Osteocyte (in vitro differentiated cells): ENCODE measurements at places on chromosomes 3 and 15. TPM values are rescaled to one million over a fixed set of nuclear protein-coding genes. Genes with fewer than 3 reads are reported as not detected.

DNA sequence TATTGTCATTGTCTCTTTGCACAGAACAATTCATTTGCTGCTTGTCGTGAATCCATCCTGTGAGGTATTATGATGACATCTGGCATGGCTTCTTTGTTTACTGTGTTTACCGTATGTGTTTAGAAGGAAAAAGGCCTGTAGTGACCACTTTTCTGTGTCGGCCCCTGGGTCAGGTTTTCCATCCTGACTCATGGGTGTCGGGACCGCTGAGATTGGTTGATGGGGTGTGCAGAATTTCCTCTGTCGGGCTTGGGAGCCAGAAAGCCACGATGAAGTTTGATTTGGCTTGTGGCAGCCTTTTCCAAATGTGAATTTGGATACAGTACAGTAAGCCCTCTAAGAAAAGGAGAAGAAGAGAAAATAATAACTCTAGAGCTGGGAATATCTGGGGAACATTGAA is 113.5 kb downstream of the FNDC3B start:
- no peaks in the 10 kb centered on the region for H3K27me3 ChIP-seq
- H3K4me3 ChIP-seq, result peak overlapping the region; percentile 59
- peaks cover 79% of the 10 kb centered on the region for H3K4me1 ChIP-seq
- DNase-seq, result no peak
- peaks cover 15% of the 10 kb centered on the region for H3K36me3 ChIP-seq

DNA sequence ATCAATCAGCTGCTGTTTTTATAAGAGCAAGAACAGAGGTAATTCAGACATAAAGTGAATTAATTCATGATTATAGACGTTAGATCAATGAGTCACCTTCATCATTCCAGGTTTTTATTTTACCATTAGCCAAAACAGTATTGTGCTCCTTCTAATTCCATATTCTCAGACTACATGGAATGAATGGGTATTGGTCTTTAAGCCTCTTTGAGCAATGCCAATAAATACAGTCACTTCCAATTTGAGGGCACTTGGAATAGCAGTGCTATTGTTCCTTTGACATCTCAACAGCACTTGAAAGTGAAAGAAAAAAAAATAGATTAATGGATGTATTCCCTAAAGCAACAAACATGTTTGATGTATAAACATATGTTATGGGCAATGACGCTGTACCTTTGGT is 830.9 kb upstream of the CFAP20DC start:
- H3K4me3 ChIP-seq, result no peak overlapping the region
- H3K27ac ChIP-seq, result no peak overlapping the region
- H3K36me3 ChIP-seq, result no peaks in the 10 kb centered on the region
- H3K4me1 ChIP-seq, result peaks cover 4% of the 10 kb centered on the region
- peaks cover 18% of the 10 kb centered on the region for H3K27me3 ChIP-seq

- no peak for DNase-seq
- no peaks in the 10 kb centered on the region for H3K27me3 ChIP-seq
- no peak overlapping the region for H3K4me3 ChIP-seq
- H3K27ac ChIP-seq, result no peak overlapping the region
- no peaks in the 10 kb centered on the region for H3K36me3 ChIP-seq
These were observed 22.4 kb downstream of the CD86 start for GRCh38 chr3:122077293-122078234.

- peak overlapping the region; percentile 98 for H3K27ac ChIP-seq
- peaks cover 2% of the 10 kb centered on the region for H3K36me3 ChIP-seq
- H3K4me1 ChIP-seq, result peaks cover 63% of the 10 kb centered on the region
- H3K27me3 ChIP-seq, result no peaks in the 10 kb centered on the region
- peak overlapping the region; percentile 60 for H3K4me3 ChIP-seq
These were observed 18.1 kb downstream of the GBE1 start for GRCh38 chr3:81743096-81744025.

DNA sequence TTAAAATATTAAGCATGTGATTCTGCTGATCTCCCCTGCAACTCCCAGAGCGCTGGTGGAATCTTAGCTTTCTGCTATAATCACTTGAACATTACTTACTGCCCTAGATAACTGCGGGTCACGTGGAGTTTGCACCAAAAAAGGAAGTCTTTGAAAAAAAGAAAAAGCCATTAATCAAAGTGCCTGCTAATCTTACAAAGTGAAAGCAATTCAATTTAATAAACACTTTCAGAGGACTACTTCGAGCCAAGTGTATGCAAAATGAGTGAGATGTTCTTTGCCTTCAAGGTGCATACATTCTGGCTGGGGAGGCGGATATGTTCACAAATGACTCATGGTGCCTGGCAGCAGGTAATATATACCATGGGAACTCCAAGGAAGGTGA is 109.9 kb upstream of the GAP43 start:
- H3K4me3 ChIP-seq, result peak overlapping the region; percentile 86
- H3K27ac ChIP-seq, result peak overlapping the region; percentile 17
- H3K27me3 ChIP-seq, result peaks cover 14% of the 10 kb centered on the region
- H3K36me3 ChIP-seq, result no peaks in the 10 kb centered on the region

- no peak overlapping the region for H3K4me3 ChIP-seq
- H3K27ac ChIP-seq, result no peak overlapping the region
- H3K27me3 ChIP-seq, result no peaks in the 10 kb centered on the region
- H3K4me1 ChIP-seq, result no peaks in the 10 kb centered on the region
- no peak for DNase-seq
These were observed 1011.7 kb downstream of the SQOR start for GRCh38 chr15:46646490-46646889.

GRCh38 chr15:44668921-44669320 is 5.5 kb upstream of the SPG11 start:
- H3K27me3 ChIP-seq, result peaks cover 32% of the 10 kb centered on the region
- no peak overlapping the region for H3K4me3 ChIP-seq
- peaks cover 2% of the 10 kb centered on the region for H3K4me1 ChIP-seq
- no peak for DNase-seq

DNA sequence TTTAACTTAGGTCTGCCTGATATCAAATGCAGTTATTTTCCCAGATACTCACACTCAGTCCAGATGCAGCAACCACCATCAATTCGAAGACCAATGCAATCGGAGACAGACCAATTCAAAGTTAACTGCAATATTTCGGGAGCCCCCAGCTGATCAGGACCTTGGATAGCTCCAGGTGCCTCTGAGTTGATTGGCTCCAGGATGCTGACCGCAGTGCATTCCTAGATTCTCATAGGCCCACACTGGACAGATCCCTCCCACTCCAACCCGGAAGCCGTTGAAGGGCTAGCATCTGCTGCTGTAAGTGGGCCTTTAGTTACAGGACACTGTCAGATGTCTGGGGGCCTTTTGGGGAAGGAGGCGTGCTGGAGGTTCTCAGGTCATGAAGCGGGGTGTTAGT is 89.5 kb upstream of the ATP2B2 start:
- H3K27me3 ChIP-seq, result peaks cover 9% of the 10 kb centered on the region
- no peaks in the 10 kb centered on the region for H3K36me3 ChIP-seq
- H3K4me1 ChIP-seq, result no peaks in the 10 kb centered on the region
- H3K27ac ChIP-seq, result no peak overlapping the region
- no peak for DNase-seq

GRCh38 chr3:151962912-151963311 is 89.5 kb downstream of the SUCNR1 start:
- H3K27ac ChIP-seq, result peak overlapping the region; percentile 74
- H3K4me1 ChIP-seq, result peaks cover 34% of the 10 kb centered on the region
- H3K4me3 ChIP-seq, result no peak overlapping the region
- no peak for DNase-seq
- peaks cover 10% of the 10 kb centered on the region for H3K36me3 ChIP-seq

- H3K4me1 ChIP-seq, result peaks cover 12% of the 10 kb centered on the region
- H3K36me3 ChIP-seq, result peaks cover 24% of the 10 kb centered on the region
- H3K27ac ChIP-seq, result no peak overlapping the region
- H3K27me3 ChIP-seq, result no peaks in the 10 kb centered on the region
- no peak overlapping the region for H3K4me3 ChIP-seq
These were observed 41.3 kb downstream of the PSMD6 start for GRCh38 chr3:63981980-63982379.

GRCh38 chr3:11820531-11821041 is 26.1 kb downstream of the TAMM41 start:
- DNase-seq, result no peak
- H3K27ac ChIP-seq, result no peak overlapping the region
- H3K4me3 ChIP-seq, result no peak overlapping the region
- peaks cover 2% of the 10 kb centered on the region for H3K4me1 ChIP-seq

- DNase-seq, result no peak
- H3K27me3 ChIP-seq, result no peaks in the 10 kb centered on the region
- H3K4me1 ChIP-seq, result no peaks in the 10 kb centered on the region
- no peak overlapping the region for H3K4me3 ChIP-seq
- no peak overlapping the region for H3K27ac ChIP-seq
These were observed 359.6 kb downstream of the NTRK3 start for GRCh38 chr15:87896936-87897335.

LDHAL6B gene
- not detected in 2 replicates for total RNA-seq

GABRR3 gene
- not detected in 2 replicates for total RNA-seq

SPATA12 gene
- not detected in 2 replicates for total RNA-seq

TRH gene
- total RNA-seq, result not detected in 2 replicates

CLRN1 gene
- not detected in 2 replicates for total RNA-seq
